ENCODE measurements at places on chromosomes 11 and 22. TPM values are rescaled to one million over a fixed set of nuclear protein-coding genes. Genes with fewer than 3 reads are reported as not detected.

GRCh38 chr11:62127941-62128770 lies 4.3 kb downstream of the INCENP start:
- DNase-seq = no peak
- H3K27me3 ChIP-seq = no peaks in the 10 kb centered on the region
- no peak overlapping the region for H3K4me3 ChIP-seq
- H3K4me1 ChIP-seq = peaks cover 3% of the 10 kb centered on the region
- H3K27ac ChIP-seq = no peak overlapping the region
- peaks cover 29% of the 10 kb centered on the region for H3K36me3 ChIP-seq

DNA sequence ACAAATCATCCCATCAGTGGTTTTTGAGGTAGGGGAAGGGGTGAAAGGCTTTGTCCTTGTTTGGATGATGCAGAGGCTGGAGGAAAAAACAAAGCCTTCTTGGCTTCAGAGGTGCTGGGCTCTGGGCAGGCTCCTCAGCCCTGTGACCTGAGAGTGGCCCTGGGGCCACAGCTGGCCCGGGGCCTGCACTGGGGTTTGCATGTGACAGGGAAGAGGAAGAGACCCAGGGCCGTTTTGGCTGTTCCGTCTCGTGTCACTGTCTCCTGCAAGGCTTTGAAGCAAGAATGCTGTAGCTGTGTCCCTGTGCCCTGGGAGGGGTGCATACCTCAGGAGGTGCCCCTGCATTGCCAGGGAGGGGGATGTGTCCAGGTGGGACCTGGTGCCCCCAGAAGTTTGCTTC lies 12.6 kb downstream of the ARHGAP8 start:
- no peaks in the 10 kb centered on the region for H3K36me3 ChIP-seq
- H3K27me3 ChIP-seq = peaks cover 44% of the 10 kb centered on the region
- no peaks in the 10 kb centered on the region for H3K4me1 ChIP-seq
- no peak overlapping the region for H3K4me3 ChIP-seq
- H3K27ac ChIP-seq = no peak overlapping the region

Gene OR4D5
- not detected for total RNA-seq

Gene TPBGL
- total RNA-seq = not detected

Gene SCGB1D1
- not detected for total RNA-seq

Gene ST13
- 235 TPM for total RNA-seq

- no peaks in the 10 kb centered on the region for H3K27me3 ChIP-seq
- peaks cover 2% of the 10 kb centered on the region for H3K4me1 ChIP-seq
- no peak overlapping the region for H3K4me3 ChIP-seq
- no peak overlapping the region for H3K27ac ChIP-seq
Measured at GRCh38 chr22:29302402-29302680, 4.1 kb upstream of the GAS2L1 start.
